ENCODE measurements at places on chromosomes 16 and 17.

- no peak for DNase-seq
Observed at GRCh38 chr17:76384222-76384986, at the start of gene SPHK1. Gene SPHK1, plus strand, starts transcription at chr17:76384609. Its CDS starts 1,036 bp downstream, at chr17:76385645.

GRCh38 chr17:13755851-13756250 lies 154.1 kb upstream of the HS3ST3A1 start:
- no peak for DNase-seq

DNA sequence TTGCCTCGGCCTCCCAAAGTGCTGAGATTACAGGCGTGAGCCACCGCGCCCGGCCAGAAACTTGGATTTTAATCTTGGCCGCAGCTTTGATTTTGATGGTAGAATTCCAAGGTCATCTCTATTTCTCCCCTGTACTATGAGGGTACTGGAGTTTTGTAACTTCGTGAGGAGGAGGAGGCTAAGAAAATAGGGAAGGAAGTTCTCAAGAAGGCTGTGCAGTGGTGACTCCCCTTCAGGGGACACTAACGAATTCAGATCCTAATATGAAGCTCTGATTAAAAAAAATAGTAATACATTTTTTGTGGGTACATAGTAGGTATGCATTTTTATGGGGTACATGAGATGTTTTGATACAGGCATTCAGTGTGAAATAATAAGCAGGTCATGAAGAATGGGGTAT lies 55.9 kb downstream of the LDHD start:
- no peak for DNase-seq

GRCh38 chr17:10368561-10368960 lies 4.2 kb downstream of the MYH13 start:
- no peak for DNase-seq

GRCh38 chr17:56497132-56497531 lies 96.4 kb upstream of the NOG start:
- DNase-seq: no peak

GRCh38 chr17:66805567-66805966 lies 29.4 kb upstream of the CACNG5 start:
- no peak for DNase-seq

DNA sequence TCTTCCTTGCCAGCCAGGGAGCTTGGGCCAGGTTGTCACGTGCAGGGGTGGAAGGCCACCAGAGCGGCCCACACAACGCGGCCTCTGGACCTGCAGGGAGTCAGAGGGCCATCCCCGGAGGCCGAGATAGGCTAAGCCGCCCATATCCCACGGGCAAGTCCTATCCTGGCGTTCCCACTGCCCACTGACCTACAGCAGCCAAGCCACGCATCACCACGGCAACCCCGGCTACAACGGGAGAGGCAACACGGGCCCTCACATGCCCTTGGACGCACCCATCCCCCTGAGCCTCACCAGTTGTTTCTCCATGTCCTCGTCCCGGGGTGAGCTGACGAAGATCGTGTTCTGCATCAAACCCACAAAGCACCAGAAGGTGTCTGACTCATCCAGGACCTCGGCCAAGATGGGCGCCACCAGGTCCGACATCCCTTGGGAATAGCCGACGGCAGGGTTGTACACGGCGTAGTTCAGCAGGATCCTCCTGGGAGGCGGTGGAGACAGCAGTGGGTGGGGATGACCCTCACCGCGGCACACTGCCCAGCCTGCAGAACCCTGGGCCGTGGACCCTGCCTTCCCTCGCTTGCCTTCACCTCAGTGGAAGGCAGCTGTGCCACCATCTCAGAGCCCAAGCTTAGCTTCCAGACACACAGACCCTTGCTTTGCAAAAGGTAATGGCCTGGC lies 88.2 kb downstream of the TBC1D16 start:
- no peak for DNase-seq

DNA sequence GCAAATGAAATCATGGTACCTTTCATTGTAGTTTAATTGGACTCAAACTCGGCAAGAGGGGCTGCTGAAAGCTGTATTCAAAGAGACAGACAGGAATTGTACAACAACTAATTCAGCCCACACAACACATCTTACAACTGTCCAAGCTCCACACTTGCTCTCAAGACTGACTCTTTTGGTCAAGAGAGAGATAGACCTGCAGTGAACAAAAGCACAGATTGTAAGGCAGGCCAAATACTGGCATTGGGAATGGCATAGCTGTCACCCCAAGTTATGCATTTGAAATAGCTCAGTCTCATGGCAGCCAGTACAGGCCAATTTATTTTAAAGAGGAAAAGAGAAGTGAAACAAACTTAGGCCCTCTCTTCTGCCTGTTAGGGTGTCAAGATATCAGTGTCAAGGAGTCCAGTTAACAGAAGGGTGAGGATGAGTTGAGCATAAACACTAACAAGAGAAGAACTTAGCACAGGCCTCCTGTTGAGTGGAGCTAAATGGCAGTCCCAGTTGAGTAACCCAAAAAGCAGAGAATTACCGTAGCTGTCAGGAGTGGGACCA lies 215.7 kb downstream of the IRX3 start:
- no peak for DNase-seq

DNA sequence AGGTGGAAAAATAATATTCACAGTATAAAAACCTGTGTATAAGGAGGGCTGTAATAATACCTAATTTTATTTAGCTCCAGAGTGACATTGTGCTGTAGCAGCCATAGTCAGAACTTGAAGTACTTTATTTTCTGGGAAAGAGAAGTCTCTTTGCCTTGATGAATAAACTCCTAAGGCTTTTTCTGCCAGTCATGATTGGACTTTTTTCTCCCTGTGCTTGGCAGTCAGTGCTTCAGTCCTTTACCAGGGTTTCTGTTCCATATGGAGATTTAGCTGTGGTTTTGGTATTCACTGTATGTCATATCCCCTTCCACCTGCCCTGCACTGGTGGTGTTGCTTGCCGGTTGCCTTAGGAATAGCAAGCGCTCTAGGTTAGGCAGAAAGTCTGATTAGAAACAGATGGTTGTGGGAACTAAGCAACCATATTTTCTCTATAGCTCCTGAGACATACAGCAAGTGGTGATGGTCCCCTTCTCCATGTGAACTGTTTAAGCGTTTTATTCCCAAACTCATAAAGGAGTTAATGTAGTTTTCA lies 24.7 kb downstream of the DDX42 start:
- DNase-seq: no peak

DNA sequence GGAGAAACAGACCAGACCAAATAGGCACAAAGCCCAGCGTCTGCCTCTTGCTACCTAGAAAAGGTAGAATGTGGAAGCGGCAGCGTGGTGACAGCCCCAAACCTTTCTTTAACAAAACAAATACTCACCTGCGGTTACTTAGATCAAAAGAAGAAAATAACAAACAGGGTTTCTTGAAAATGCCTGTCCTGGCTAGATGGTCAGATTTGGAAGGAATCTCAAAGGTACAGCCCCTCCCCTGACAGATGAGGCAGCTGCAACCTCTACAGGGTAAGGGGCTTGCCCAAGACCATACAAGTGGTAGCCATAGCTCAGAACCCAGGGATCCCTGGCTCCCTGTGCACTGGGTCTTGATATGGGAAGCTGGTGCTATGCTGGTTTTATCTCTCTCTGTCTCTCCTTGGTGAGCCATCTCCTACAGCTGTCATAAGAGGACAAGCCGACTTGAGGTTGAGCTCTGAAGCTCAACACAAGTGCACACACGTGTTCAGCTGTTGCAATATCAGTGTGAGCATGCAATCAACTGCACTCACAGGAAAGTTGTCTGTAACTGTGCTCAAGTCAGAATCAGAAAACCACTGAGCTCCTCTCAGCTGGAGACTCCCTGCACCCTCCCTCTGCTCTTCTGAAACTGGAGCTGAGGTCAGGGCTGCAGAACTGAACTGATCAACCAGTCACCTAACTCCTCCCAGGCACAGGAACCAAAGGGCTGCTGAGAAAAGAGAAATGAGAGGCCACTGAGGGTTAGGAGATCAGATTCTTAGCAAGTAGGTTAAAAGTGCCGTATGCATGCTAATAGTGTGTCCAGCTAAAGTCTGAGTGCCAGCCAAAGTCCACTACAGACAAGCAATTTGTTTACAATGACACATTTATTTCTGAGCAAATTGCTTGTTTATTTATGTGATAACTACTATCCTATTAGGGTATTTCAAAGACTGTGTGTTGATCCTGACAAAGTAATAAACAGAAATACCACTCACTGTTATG lies 6.1 kb upstream of the RNF157 start:
- no peak for DNase-seq

DNA sequence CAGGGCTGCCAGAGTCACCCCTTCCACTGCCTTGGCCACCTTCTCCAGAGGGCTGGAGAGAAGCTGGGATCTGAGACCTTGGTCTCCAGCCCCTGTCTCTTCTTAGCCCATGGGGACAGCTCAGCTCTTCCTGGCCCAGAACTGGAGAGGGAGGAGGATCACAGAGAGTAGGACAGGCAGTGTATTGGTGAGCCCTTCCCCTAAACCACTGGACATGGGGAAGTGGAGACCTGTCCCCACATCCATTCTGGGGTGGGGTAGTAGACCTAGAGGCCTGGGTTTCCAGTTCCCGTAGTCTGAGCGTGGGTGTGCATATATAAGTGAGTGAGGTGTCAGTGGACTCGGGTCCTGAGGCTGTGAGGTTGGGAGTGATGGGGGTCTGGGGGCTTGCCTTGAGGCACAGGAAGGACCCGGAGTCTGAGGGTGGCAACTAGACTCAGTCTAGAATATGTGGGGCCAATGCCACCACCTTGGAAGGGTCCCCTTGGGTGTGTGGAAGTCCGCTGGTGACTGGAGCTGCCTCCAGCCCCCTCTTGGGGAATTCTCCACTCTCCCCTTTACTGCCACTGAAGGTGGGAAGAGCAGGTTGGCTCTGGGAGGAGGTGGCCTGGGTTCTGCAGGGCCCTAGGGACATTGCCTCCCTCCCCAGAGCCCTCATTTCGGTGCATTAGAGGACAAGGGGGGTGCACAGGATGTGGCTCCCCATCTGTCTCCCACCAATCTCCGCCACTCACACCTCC lies 19.9 kb downstream of the GJD3 start:
- no peak for DNase-seq

DNA sequence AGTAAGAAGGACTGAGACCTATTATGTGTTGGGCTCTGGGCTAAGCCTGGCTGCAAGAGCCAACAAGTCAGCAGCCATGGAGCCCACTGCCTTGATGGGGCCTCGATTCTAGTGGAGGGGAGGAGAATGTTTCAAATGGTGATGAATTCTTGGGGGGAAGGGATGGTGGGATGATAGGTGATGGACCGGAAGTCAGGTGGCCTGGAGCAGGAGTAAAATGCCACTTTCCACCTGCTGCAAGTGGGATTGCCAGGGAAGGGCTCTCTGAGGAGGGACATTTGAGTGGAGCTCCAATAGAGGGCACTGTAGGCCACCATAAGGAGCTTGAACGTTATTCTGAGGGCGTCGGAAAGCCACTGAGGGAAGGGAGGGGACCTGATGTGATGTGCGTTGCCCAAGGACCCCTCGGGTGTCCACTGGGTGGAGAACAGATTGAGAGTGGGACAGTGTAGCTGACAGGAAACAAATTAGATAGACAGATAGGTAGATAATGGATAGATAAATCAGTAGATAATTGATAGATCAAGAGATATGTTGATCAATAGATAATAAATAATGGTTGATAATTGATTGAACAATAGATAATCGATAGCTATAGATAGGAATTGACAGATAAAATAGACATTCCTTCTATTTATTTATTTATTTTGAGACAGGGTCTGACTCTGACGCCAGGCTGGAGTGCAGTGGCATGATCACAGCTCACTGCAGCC lies 18.2 kb upstream of the NXPH3 start:
- DNase-seq: no peak

DNA sequence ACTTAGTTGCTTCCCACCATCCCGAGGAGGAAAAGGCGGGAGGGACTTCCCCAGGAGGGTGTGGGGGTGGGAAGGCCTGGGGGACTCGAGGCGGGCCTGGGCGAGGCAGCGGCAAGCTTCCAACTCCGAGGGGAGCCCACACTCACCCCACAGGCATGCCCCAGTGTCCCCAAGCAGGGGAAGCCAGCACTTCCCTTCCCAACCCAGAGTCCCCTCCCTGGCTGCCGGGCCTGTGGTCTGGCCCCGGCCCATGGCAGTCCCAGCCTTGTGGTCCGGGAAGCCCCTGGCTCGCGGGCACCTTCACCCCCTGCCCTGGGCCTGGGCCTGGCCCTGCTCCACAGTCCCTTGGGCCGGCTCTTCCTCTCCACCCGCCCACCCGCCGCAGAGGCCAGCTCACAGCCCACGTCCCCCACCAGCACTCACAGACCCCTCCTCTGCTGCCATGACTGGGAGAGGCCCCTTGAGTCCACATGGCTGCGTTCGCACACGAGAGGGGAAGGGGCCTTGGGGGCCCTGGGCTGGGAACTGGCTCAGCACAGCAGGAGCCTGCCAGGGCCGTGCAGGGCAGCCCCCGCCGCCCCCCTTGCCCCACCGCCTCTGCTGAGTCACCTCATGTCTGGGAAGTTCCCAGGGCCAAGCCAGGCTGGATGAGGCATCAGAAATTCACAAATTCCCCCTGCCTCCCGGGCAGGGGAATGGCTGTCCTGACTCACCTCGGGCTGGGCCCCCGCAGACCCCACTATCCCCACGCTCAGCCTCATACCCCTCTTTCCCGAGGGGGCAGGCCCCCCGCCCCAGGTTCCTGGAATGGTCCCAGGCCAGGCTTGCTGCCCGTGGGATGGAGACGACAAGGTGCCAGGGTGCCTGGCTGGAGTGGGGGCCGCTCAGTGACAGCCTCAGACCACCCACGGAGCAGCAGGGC lies 27.8 kb downstream of the BAHCC1 start:
- no peak for DNase-seq

- DNase-seq: no peak
Observed at GRCh38 chr17:76005263-76006149, 4.9 kb downstream of the CDK3 start.
